ENCODE measurements at places on chromosomes 12 and 14.

DNA sequence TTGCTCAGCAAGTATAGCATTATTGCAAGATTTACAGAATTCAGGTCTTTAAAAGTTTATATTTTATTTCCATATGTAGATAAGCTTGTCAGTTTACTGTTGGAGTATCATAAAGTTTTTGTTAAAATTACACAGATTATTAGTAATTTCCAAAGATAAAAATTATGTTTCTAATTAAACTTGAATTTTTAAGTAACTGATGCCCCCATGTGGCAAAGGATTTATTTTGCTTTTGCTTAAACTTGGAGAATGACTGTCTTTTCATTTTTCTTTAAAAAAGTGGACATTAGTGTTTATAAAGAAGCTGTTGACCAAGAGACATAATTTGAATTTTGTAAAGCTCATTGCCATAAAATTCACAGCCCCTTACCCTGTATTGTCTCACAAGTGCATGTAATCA is 45.8 kb downstream of the ETNK1 start:
- peak; percentile 1 for DNase-seq

GRCh38 chr12:60010486-60010885 is 414.7 kb downstream of the SLC16A7 start:
- no peak for DNase-seq

DNA sequence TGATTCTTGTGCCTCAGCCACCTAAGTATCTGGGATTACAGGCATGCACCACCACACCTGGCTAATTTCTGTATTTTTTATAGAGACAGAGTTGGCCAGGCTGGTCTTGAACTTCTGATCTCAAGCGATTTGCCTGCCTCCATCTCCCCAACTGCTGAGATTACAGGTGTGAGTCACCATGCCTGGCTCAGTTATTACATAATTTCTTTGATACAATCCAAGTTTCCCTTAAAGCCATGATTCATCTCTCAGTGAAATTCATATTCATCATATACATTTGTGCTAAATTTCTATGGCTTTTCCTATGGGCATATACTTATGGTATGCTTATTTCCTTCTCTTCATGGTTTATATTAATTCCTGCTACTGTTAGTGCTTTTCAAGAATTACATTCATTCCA is 29.1 kb upstream of the PZP start:
- no peak for DNase-seq

GRCh38 chr14:20698934-20699333 is 10.4 kb downstream of the ANG start:
- DNase-seq, result no peak

- peak; percentile 84 for DNase-seq
Observed at GRCh38 chr12:85866986-85867776, 6.9 kb upstream of the NTS start.

GRCh38 chr14:80483331-80483730 is 272.0 kb upstream of the DIO2 start:
- DNase-seq, result no peak

DNA sequence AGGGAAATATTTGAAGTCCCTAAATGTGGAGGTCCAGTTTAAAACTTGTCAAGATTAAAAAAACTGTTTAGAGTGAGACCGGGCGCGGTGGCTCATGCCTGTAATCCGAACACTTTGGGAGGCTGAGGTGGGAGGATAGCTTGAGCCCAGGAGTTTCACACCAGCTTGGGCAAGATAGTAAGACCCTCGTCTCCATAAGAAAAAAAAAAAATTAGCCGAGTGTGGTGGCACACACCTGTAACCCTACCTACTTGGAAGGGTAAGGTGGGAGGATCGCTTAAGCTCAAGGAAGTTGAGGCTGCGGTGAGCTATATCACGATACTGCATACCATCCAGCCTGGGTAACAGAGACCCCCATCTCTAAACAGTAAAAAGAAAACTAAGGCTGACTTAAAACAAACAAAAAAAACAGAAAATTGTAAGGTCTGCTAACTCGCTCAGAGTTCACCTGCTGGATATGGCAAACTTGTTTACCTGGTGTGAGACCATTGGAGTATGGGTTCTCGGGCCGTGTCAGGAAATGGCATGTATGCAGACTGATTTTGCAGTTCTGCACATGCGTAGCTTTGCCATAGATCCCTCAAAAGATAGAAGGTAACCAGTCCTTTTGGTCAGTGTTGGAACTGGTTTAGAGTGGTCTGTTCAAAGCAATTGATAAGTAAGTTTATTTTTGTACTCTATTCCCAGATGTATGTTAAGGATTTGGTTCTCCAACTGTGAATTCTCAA is 2.1 kb downstream of the RNF10 start:
- no peak for DNase-seq

DNA sequence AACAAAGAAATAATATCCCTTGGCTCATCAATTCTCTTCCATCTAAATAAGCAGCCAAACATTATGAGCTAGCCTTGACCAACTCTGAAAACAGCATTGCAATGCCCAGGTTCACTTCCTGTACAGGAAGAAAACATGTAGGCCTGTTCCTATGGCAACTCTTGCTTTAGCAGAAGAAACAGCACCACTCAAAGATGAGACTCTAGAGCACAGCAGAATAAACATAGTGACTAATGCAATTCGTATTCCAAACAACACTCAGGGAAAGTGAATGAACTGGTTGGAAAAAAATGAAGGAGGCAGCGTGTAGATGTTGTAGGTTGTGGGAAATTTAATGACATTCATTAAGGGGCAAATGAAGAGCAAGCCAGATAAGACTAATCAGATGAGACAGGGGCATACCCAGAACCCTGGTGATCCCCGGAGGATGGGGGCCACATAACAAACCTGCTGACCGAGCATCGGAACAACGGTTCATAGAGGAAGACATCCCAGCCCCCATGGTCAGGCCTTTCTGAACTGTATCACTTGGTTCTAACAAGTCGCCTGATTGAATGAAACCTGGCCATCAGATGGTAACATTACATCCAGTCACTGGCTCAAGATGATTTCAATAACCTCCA is 9.0 kb downstream of the ARHGDIB start:
- DNase-seq, result peak; percentile 36

DNA sequence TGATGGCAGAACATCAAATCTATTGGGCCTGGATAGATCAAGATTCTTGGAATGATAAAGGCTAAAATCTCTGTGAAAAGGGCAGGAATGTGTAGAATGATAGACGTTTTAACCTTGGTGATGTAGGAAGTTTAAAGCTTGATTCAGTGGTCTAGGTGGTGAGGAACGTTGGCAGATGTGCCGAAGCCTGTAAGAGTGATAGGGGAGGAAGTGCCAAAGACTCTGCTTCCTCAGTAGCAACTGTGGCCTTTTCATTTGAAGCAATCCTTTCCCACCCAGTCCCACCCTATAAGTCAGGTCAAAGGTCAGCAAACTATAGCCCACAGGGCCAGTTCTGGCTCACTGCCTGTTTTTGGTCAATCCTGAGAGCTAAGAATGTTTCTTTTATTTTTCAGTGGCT is 62.2 kb downstream of the MBIP start:
- no peak for DNase-seq

GRCh38 chr14:102777711-102778337 is 575 bp downstream of the TRAF3 start:
- no peak for DNase-seq

DNA sequence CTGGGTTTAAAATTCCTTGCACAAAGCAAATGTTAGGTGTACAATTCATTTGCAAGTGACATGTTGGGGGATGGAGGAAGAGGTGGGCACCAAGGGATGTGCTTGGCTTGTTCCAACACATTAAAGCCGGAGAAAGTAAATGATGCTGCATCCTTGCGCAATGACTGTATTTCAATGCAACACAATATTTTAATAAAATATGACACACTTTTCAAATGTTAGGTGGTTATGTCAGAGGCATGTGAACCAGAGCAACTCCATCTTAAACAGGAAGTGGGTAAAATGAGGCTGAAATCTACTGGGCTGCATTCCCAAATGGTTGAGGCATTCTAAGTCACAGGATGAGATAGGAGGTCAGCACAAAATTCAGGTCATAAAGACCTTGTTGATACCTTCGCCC is 53.6 kb upstream of the ARHGAP5 start:
- no peak for DNase-seq

GRCh38 chr14:60760644-60761364 is 26.2 kb downstream of the MNAT1 start:
- no peak for DNase-seq

DNA sequence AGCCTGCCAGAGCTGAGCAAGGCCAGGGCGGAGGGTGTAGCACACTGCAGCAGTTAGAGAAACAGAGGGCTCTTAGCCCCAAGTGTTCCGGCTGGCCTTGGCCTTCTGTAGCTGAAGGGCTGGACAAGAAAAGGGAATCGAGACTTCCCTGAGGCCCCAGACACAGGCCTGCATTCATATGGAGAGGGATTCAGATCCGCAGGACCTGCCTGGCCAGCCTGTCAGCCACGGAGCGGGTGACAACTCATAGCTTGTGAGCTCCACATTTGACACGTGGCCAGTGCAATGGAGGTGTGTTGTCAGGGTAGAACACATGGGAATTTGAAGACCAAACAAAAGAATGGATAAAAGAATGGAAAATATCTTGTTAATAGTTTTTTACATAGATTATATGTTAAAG is 182.2 kb upstream of the GSC start:
- no peak for DNase-seq

DNA sequence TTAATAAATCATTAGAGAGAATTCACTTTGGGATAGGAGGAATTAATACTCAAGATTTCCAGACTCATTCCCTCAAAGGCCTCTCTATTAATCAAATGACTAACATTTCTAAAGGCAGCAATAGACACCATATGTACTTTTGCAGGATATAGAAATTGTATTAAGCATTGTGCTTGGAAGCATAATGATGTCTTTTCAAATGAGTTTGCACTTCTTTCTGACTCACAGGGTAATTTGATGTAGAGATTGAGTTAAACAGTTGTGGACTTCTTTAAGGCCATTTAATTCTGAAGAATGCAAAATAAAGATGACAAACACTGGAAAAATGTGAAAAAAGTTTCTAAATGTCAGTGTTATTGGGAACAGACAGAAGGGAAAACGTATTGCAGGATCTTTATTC is 63.4 kb upstream of the CSRP2 start:
- DNase-seq, result no peak

GRCh38 chr12:44558340-44559100 is 317.6 kb downstream of the NELL2 start:
- DNase-seq, result no peak

DNA sequence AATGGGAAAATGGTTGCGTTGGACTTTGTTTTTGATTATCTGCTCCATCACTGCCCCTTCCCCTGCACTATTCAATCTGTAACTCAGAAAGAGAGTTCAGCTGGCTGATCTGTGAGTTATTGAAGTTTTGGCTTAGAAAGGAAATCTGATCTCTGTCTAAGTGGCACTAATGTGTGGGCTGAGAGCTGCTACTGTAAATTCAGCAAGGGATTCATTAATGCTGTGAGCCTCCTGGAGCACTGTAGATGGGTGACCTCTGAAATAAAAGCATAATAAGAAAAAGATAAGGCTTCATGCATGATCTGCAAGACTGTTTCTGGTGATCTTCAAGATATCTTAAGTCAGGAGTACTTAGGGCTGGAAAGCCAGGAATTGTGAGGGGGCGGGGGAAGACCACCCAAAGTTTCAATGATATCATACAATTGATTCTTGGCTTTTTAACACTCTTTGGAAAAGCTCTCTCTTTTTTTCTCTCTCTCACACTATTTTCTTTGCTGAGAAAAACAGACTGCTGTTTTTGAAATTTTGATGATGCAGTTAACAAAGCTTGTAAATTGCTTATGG is 101.1 kb downstream of the C12orf75 start:
- no peak for DNase-seq

DNA sequence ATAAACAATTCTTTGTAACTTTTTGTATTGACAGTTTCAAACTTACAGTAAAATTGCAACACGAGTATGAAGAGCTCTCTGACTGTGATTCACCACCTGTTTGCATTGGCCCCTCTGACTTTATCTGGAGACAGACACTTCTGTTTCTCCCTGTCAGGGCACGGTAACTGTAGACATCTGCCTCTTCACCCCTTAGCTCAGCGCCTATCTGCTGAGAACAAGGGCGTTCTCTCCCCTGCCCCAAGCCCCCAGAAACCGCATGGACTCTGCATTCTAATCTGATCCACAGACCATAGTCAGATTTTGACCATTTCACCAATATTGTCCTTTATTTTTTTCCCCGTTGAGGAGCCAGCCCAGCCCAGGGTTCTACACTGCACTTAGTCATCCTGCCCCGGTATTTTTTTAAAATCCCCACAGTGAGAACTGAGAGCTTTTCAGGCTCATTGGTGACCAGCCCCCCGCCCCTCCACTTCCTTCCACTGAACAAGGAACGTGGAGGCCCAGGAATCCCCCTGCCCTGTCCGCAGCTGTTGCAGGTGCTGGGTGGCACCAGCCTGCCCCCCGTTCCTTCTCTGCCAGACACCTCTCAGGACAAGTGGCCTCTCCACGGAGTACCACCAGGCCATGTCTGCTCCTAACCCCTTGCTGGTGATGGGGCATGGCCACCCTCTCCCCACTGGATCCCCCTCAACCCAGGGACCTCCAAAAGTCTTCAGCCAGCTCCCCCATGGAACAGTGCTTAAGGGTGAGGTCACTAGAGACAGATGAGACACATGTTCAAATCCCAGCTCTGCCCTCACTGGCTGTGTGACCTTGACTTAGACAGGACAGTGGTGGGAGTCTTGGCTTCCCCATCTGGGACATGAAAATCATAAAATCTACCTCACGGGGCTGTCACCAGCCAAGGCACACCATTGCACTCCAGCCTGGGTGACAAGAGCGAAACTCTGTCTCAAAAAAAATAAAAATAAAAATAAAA is 11.2 kb downstream of the RHOF start:
- DNase-seq, result no peak

GRCh38 chr14:71682337-71682736 is 249.9 kb upstream of the RGS6 start:
- DNase-seq, result no peak

DNA sequence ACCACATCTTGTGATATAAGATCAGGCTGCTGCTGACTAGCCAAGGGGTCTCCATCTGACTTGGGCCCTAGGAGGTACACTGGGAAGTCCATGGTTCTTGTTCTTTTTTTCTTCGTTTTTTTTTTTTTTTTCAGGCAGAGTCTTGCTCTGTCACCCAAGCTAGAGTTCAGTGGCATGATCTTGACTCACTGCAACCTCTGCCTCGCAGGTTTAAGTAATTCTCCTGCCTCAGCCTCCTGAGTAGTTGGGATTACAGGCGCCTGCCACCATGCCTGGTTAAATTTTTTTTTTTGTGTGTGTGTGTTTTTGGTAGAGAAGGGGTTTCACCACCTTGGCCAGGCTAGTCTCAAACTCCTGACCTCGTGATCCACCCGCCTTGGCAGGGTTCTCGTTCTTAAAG is 178.2 kb downstream of the RMST start:
- DNase-seq, result no peak
